ENCODE measurements at places on chromosomes 7 and 10.

DNA sequence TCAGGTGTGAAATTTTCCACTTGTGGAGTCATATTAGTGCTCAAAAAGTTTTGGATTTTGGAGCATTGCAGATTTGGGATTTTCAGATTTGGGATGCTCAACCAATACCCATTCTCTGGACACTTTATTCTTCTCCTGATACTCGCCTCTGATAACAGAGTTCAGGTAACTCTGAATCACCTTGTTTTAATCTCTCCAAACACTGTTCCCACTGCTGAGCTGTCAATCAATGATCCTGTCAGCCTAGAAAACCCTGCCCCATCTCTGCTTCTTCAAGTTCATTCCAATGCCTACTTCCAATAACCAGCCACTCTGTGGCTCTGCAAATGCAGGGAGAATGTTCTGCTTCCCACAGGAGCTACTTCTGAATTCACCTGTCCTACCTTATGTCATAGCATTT lies 21.8 kb downstream of the SGMS1 start:
- no peak for DNase-seq

- DNase-seq = no peak
These were observed 117.3 kb downstream of the SVIL start for GRCh38 chr10:29517352-29517923.

GRCh38 chr10:123203393-123204126 lies 49.4 kb downstream of the BUB3 start:
- DNase-seq = no peak

- no peak for DNase-seq
These were observed 5.5 kb upstream of the GNAT3 start for GRCh38 chr7:80517282-80517747.

DNA sequence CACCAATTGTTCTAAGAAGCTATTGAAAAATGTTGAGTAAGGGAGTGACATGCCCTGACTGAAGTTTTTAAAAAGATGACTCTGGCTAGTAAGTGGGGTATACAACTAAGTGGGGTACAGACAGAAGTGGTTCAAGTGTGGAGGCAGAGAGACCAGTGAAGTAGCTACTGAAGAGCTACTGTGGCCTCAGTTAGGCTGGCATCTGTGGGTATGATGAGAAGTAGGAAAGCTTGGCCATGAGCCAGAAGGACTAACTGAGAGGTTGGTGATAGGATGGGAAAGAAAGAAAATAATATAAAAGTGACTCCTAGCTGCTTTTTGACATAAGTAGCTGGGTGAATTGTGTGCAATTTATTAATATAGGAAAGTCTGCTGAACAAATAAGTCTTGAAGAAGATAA lies 176.6 kb downstream of the SEMA3D start:
- DNase-seq = no peak

- no peak for DNase-seq
These were observed 126.0 kb downstream of the AASS start for GRCh38 chr7:122018032-122018431.

GRCh38 chr7:12552876-12553275 lies 17.6 kb upstream of the SCIN start:
- no peak for DNase-seq

GRCh38 chr7:147012666-147013065 lies 896.1 kb downstream of the CNTNAP2 start:
- DNase-seq = no peak

- no peak for DNase-seq
These were observed 496.6 kb downstream of the AUTS2 start for GRCh38 chr7:70094831-70095230.

GRCh38 chr10:62796896-62797295 lies 7.6 kb upstream of the ADO start:
- no peak for DNase-seq

DNA sequence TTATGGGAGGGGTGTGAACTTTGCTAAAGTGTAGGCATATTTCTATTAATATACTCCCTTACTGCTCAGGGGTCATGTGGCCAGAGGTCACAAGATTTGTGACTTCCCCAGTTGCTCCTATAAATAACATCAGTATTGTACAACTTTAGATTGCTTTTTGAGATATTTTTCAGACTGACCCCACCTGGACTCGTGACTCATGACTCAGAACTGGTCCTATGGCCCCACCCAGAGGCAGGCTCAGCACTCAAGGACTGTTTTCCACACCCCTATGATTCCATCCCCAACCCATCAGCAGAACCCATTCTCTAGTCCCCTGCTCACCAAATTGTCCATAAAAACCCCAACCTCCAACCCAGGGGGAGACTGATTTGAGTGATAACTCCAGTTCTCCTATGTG lies 2.7 kb upstream of the CUL2 start:
- no peak for DNase-seq

DNA sequence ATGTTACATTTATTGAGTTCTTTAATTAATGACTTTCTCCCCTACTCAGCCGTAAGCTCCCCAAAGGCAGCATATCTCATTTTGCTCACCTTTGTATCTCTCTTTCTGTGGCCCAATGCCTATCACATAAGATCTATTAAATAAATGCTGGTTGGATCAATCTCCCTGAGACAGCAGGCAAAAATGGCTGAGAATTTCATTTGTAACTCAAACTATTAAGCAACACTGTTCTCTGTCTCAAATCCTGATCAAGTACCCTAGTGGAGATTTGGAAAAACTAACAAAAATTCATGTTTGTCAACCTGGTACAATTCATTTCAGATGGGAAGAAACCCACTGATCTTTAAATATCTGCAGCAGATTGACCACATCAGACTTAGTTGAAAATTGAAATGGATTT lies 127.4 kb downstream of the ZFAND4 start:
- no peak for DNase-seq

GRCh38 chr10:62658516-62658915 lies 146.0 kb upstream of the ADO start:
- DNase-seq = no peak

DNA sequence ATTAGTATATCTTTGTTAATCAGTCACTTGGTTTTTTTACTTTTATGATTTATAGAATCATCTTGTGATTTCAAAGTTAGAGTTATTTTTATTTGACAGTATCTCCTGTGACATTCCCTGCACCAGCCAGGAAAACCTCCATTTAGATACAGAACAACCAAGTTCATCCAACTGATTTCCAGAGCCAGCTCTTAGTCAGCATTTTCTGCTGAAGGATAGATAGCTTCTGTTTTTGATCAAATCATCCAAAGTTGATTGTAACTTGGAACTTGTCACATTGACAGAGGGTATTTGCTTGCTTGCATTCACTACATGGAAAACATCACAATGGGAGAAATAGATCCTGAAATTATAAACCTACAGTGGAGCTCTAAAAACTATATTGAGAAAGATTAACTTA lies 122.6 kb downstream of the PON1 start:
- DNase-seq = no peak

DNA sequence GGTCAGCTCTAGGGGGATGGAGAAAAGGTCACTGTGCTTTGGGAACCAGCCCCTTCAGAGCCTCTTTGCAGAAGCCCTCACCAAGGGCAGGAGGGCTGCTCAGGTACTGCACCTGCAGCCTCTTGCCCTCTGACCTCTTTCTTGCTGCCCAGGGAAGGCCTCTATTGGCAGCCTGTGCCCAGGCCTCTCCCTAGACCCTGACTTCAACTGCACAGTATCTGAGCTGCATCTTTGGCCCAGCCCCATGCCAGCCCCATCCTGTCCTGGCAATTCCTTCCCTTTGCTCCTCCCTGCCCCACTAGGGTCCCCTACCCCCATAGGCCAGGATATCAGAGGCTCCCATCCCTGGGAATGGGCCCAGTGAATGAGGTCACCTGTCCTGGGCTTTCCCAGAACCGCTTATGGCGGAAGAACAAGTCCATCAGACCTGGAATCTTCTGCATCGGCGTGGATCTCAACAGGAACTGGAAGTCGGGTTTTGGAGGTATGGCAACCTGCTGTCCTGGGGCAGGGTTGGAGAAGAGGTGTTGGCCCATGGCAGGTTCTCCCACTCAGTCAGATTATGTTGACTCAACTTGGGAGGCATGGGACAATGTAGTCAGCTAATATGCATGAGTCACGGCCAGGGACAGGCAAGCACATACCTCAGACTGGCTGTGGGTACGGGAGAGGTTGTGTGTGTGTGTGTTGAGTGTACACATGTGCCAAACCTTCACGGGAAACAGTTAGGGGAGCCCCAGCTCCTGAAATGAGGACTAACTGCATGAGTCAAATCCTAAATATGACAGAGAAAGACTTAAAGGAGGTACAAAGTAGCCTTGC lies 17.1 kb upstream of the CPA1 start:
- no peak for DNase-seq

- no peak for DNase-seq
These were observed 64.7 kb upstream of the LRGUK start for GRCh38 chr7:134062460-134062859.

- no peak for DNase-seq
These were observed 175.4 kb downstream of the ARID5B start for GRCh38 chr10:62076891-62077290.

DNA sequence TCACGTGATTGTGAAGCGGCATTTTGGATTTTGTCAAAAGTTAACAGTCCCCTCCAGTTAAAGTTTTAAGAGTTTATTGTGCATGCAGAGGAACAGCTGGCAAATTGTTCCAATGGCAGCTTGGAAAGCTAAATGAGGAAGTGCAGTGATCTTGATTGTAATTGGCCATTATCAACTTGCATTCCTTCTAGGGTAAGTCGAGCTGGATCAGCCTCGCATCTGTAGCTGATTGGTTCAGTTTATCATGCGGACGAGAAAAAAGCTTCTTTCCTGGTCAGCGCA lies 566 bp downstream of the ZNF789 start:
- DNase-seq = no peak

- DNase-seq = no peak
These were observed 41.0 kb downstream of the KIAA1217 start for GRCh38 chr10:24249829-24250415.

DNA sequence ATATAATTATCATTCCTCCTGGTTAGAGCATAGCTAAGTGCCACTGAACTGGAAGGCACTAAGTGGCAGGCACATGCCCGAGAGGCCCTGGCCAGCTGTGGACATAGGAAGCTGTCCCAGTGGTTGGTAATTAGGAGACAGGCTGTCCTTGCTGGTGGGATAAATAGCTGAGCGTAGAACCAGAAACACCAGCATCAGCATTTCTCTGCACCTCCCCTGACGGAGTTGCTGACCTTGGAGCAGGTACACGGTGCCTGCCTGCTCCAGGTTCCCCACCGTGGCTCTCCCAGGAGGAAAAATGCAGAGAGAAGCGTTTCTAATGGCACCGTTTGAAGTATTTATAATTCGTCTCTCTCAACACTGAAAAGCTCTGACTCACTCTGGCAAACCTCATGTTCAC lies 5.6 kb upstream of the ABLIM1 start:
- DNase-seq = no peak

GRCh38 chr7:34104992-34105391 lies 199.7 kb downstream of the BMPER start:
- DNase-seq = no peak

DNA sequence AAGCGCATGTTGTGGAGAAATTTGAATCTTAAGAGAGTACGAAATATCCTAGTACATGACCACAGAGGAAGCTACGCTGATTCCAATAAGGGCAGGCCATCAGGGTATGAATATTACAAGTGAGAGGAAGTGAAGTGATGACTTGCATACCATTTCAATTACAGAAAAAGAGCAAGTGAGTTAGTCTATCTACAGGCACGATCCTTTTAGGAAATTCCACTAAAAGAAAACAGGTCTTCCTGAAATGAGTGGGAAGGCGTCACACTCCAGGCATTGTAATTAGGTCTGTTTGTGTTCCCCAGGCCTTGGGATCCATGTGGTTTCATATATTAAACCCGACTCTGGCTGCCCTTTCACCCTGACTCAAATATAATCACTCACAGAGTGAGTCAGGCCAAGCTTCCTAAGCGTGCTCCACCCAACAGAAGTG lies 152.5 kb downstream of the SEMA3A start:
- no peak for DNase-seq

GRCh38 chr10:91689731-91690168 lies 56.9 kb upstream of the PPP1R3C start:
- DNase-seq = no peak

DNA sequence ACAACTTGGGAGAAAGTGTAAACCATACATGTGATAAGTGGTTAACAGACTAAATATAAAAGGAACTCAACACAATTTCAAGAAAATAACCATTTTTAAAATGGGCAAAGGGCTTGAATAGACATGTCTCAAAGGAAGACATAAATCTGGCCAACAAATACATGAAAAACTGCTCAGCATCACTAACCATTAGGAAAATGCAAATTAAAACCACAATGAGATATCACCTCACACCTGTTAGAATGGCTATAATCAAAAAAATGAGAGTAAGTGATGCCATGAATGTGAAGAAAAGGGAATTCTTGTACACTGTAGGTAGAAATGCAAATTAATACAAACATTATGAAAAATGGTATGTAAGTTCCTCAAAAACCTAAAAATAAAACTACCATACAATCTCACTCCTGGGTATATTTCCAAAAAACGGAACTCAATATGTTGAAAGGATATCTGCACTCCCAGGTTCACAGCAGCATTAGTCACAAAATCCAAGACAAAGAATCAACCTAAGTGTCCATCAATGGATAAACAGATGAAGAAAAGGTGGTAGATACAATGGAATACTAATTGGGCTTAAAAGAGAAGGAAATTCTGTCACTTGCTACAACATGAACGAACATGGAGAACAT lies 5.6 kb downstream of the SNX13 start:
- DNase-seq = no peak

- DNase-seq = no peak
These were observed 492 bp downstream of the COG5 start for GRCh38 chr7:107563081-107563774.

DNA sequence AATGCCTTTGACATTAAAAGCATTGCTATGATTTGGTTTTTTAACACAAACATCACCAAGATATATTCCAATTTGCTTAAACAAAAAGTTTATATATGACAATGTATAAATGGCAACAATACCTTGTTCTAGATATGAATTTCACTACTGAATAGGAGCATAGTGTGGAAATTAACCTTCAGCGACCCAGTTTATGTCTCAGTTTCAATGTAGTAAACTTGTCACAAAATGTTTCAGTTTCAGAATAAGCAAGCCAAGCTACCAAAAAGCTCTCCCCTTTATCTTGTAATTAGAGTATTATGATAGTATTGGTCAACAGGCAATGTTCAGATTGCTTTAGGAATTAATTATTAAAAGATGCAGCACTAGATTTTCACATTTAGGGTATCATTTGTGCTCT lies 99.6 kb upstream of the PCDH15 start:
- DNase-seq = no peak

GRCh38 chr10:21060626-21061025 lies 163.5 kb upstream of the NEBL start:
- no peak for DNase-seq

- no peak for DNase-seq
These were observed 9.2 kb downstream of the NDUFA5 start for GRCh38 chr7:123548406-123548805.

Measured in activated naive CD4-positive, alpha-beta T cell (primary cell).